SHP77 treated with DMSO at 0.1 percent for 48 hours (cell line): ENCODE measurements at places on chromosomes 4 and X.

- no peak for DNase-seq
Observed at GRCh38 chr4:139823746-139824145, 158.1 kb downstream of the MGST2 start.

DNA sequence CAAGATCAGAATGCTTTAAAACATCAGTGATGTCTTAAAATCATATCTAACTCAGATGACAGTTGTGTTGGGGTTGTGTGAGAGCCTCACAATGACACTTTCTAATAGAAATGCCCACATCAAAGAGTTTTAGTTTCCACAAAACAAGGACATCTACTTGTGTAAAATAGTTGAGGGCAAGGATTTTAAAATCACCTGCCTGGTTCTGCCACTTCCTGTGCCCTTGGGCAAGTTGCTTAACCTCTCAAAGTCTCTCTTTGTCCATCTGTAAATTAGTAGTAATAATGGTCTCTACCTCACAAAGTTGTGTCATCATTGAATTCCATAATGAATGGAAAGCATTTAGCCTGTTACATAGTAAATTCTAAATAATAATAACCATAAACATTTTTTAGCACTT lies 41.9 kb upstream of the RELL1 start:
- no peak for DNase-seq

- DNase-seq: no peak
Observed at GRCh38 chrX:129525896-129526295, 2.6 kb upstream of the SMARCA1 start.

- DNase-seq: no peak
Observed at GRCh38 chr4:15006416-15007024, 4.2 kb downstream of the CPEB2 start.

DNA sequence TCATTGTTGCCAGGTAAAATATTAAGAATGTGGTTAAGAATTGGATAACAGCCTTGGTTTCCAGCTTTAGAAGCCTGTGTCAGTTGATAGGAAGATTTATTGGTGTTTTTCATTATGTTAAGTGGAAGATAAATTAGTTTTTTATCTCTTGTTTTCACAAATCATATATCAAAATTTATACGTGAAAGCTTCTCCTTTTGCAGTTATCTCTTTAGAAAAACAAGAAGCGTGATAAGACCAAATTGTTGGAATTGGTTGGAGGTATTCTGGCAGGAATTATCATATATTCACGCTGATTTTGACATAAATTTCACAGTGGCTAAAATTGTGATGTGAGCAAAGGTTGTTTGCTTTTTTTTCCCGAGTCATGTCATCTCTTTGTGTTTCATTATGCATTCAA lies 90.6 kb downstream of the FRMPD4 start:
- no peak for DNase-seq

- no peak for DNase-seq
Observed at GRCh38 chr4:103915224-103915869, 195.6 kb upstream of the TACR3 start.

DNA sequence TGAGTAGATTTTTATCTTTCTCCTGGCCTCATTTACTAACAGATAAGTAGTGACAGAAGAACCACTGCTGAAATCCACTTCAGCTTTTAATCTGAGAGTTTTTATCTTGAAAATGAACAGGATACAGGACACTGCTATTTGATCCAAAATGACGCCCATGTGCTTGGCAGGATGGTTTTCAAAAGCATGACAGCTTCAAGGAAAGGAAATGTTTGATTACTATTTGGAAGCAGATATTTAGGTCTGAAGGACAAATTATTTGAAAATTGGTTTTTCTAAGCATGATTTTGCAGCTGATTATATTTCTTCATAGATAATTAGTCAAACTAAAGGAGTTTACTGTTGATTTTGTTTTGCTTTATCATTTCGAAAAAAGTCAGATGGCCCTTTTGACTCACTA lies 11.1 kb downstream of the PACRGL start:
- DNase-seq: no peak
